ENCODE measurements at places on chromosomes 4 and X.

GRCh38 chrX:14843666-14844065, 29.2 kb downstream of the FANCB start:
- no peak for DNase-seq

DNA sequence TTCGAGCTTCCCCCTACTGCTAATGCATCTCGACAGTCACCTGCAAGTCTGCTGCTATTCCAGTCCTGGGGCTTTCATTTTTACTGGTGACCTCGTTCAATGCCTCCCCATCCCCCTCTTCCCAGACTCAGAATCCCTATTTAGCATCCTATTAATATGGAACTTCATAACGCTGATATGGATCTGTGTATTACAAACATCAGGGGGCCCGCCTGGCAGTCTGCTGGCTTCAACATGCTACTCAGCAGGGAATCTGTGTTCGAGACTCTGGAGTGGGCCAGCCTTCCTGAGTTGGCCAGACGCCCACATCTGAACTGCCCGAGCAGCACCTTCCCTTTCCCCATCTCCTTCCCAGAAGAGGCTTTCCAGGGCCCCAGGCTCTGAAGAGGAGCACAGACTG, 173.9 kb upstream of the PPARGC1A start:
- DNase-seq = no peak

GRCh38 chr4:111697176-111697942, 447.9 kb upstream of the FAM241A start:
- DNase-seq = no peak

DNA sequence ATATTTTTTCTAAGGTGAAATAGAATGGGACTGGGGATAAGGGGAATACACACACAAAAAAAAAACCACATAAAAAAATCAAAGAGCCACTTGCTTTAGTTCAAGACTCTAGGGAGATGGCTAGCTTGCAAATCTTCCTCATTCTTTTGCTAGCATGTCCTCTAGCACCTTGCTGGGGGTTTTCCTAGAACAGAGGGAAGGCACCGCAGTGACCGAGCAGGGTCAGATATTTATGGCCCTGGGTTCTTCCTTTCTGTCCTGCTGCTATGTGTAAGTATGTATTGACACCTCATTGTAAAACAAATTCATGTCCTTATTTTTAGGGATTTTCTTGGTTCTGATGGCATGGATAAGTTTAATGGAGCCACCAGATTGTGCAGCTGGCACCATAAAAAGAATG, 81.2 kb downstream of the SHISA3 start:
- no peak for DNase-seq

- no peak for DNase-seq
Measured at GRCh38 chrX:31570658-31571057, 498.8 kb upstream of the FTHL17 start.

- DNase-seq = peak; percentile 40
Measured at GRCh38 chrX:120453985-120454384, 15.1 kb downstream of the LAMP2 start.

DNA sequence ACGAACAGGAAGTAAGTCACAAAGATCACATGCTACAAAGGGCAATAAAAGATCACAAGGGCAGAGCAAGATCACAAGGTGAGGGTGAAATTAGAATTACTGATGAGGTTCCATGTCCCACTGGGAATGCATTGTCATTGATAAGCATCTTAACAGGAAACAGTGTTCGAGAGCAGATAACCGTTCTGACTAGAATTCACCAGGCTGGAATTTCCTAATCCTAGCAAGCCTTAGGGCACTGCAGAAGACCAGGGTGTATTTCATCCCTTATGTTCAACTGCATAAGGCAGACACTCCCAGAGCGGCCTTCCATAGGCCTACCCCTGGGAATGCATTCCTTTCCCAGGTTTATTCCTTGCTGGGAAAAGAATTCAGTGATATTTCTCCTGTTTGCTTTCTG, 980.6 kb upstream of the LCORL start:
- no peak for DNase-seq

DNA sequence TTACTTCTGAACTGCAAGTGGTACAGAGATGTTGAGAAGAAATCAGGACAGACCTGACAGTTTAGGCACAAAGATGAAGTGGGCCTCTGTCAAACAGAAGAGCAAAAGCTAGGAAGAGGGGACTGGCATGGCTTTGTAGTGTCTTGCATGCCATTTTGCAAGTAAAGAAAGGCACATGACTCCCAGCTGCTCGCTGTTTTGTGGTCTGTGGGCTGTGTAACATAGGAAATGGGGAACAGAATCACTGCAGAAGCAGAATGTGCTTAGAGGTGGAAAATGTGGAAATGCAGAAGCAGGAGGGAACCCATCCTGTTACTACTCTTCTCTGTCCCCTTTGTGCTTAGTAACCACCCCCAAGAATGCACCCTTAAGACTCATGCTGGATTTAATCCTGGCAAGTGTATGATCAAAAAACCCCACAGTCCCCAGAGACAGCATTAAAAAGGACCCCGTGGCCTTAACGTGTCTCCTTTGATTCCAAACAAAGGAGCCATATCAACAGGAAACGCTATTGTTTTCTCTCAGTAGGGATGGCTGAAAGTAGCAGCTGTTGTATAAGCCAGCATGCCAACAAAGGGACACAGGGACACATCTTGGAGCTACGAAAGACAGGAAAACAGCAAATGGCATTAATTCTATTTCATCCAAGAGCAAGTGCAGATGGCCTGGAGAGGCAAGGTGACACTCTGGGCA, 177.6 kb upstream of the GLRA2 start:
- no peak for DNase-seq

DNA sequence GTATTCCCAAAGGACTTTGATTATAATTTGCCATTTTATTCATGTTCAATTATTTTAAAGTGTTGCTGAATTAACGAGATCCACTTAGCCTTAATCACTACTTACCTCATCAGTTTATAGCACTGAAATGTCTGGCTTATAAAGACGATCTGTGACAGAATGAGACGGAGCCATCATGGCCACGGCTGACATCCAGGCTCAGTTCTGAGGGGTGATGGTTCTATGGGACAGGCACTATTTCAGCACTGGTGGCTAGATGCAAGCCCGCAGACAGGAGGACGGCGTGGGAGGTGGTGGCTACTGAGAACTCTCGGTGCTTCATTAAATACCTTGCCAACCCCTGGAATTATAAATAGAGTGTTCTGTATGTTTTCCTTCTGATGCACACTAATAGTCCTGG, 1084.2 kb upstream of the TENM3 start:
- no peak for DNase-seq

- peak; percentile 81 for DNase-seq
Measured at GRCh38 chrX:154695911-154696675, 42.7 kb upstream of the CTAG2 start.
